Foreskin keratinocyte (primary cell): ENCODE measurements at places on chromosomes 13 and 19. TPM values are rescaled to one million over a fixed set of nuclear protein-coding genes. Genes with fewer than 3 reads are reported as not detected.

The ZNF567 gene
- polyA plus RNA-seq = 3.1 and 3.5 TPM in 2 replicates

The ZNF69 gene
- polyA plus RNA-seq = 0.81 and 0.82 TPM in 2 replicates

DNA sequence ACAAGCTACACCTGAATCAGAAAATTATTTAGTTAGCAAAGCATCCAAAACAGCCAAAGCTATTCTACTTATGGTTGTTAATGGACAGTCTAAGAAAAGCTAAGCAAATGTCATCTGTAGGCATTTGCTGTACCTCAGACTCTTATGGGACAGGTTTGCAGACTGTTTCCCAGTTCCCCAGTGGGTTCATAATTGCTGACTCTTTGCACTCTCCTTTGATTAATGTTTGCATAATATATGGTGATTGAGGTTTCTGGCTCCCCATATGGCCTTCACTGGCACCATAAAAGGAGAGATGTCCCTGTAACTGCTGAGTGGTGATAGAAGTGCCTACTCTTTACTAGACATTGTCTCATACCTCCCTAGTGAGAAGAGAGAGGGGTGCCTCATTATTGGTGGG lies 142.1 kb downstream of the GPC6 start:
- no peak for DNase-seq

DNA sequence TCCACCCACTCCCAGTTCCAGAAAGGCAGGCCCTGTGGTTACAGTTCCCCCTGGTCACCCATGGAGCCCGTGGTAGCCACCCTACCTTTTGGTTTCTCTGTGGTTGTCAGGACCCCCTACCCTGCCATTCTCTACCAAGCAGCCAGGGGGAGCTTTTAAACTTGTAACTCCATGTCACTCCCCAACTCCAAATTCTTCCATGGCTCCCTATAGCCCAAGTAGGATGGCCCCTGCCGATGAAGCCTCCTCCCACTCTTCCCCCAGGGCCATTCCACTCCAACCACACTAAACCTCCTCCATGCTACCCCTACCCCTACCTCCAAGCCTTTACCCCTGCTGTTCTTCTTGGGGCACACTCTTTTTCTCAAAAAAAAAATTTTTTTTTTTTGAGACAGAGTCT lies 2.2 kb downstream of the S1PR2 start:
- no peak for DNase-seq

DNA sequence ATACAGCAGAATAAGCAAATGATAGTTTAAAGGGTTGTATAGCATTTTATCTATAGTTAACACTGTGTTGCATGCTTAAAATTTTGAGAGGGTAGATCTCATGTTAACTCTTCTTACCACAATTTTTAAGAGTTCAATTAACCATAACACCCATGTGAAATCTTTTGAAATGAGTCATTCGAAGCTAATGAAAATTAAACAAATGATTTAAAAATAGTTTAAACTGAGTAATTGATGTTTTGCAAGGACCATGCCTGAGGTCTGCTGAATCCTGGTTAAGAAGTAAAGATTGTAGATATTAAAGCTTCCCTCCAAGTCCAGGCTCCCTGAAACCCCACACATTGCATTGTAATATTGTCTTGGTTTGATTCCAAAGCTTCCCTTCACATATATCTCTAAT lies 176.7 kb upstream of the RNF113B start:
- DNase-seq = no peak
